ENCODE measurements at places on chromosomes 16 and 17.

- peak; percentile 96 for DNase-seq
These were observed at the start of gene AKAP1 for GRCh38 chr17:57084802-57085447. Gene AKAP1, plus strand, starts transcription at chr17:57085246. Its CDS starts 20,219 bp downstream, at chr17:57105465.

DNA sequence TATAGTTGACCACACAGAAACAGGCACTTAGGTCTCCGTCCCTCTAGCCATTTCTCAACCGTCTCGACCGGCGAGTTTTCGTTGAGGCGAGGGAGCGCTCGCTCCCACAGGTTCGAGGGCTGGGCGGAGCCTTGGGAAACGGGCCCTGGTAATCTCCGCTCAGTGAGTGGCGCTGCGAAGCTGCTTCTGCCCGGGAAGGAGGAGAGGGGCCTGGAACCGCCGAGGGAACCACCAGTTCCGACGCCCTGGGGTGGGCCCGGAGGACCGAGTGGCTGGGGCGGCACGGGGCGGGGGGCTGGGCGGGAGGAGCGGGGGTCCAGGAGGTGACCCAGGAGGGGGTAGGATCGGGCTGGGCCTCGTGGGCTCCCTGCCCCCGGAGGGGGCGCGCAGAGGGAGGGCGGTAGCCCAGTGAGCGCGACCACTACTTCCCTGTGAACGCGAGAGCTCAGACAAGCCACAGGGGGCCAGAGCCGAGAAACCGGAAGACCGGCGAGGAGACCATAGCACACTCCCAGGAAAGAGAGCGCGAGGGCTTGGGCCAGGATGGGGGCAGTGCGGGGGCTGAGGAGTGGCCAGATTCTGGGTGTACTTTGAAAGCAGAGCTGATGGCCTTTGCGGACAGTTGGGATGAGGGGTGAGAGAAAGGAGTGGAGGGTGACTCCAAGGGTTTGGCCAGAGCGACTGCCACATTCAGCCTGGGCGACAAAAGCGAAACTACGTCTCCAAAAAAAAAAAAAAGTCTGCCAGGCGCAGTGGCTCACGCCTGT, 29.9 kb upstream of the ARL4D start:
- peak; percentile 68 for DNase-seq

- DNase-seq = no peak
These were observed 108.0 kb downstream of the SKAP1 start for GRCh38 chr17:48322060-48322459.

GRCh38 chr17:81390873-81391255, 4.4 kb upstream of the BAHCC1 start:
- no peak for DNase-seq

DNA sequence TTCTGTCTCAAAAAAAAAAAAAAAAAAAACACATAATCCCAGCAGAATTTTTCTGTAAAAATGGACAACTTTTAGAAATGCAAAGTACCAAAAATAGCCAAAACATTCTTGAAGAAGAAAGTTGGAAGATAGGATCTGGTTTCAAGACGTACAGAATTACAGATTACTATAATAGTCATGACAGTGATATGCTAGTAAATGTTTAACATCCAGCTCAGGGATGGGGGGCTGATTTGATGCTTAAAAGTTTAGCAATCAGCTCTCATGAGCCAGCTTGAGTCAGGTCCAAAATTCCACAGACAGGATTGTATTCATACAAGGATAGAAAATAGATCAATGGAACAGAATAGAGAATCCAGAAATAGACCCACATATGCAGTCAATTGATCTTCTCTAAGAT, 100.5 kb downstream of the CYB561 start:
- DNase-seq = no peak

DNA sequence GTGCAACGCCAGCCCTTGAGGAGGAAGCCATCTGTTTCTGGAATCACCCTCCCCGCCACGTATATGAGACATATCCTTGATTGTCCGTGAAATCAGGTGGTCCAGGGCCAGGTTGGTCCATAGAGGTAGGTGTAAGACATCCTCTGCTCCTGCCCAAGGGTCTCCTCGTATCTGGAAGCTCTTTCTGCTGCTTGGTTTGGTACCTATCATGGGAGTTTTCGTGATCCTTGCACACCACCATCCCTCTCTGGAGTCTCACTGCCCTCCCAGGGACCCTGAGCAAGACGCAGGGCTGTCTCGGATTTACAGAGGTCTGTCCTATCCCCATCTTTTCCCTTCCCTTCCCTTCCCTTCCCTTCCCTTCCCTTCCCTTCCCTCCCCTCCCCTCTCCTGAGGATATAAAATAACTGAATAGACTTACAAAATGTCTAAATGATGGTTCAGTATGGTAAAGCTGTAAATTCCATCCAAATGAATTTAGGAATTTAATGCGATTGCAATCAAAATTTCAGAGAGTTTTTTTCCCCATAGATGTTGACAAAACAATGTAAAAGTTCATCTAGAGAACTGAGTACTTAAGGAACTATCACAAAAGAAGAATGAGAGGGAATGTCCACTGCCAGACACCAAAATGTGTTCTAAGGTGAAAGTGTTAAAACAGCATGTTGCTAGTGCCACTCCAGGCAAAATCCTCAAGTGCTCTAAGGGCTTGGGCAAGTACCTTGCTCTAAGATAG, 2.0 kb upstream of the CCDC42 start:
- no peak for DNase-seq

- DNase-seq = no peak
These were observed 7.0 kb downstream of the PLXDC1 start for GRCh38 chr17:39144416-39144840.

- DNase-seq = no peak
These were observed 7.7 kb upstream of the RAB37 start for GRCh38 chr17:74729368-74729767.

DNA sequence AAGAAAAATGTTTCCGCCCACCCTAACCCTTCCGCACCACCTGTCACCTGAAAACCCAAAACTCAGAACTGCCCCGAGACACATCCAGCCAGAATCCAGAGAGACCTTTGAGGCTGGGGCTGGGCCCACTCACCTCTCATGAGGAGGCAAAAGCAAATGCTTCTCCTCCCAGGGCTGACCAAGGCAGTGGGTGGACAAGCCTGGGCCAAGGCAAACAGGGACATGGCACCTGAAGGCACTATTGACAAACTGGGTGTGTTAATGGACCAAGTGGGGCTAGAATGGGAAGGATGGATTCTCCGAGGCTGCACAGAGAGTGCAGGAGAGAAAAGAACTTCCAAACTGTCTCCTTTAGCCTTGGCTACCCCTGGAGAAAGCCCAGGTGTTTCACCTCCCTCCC, 54.4 kb downstream of the SOX9 start:
- DNase-seq = no peak

DNA sequence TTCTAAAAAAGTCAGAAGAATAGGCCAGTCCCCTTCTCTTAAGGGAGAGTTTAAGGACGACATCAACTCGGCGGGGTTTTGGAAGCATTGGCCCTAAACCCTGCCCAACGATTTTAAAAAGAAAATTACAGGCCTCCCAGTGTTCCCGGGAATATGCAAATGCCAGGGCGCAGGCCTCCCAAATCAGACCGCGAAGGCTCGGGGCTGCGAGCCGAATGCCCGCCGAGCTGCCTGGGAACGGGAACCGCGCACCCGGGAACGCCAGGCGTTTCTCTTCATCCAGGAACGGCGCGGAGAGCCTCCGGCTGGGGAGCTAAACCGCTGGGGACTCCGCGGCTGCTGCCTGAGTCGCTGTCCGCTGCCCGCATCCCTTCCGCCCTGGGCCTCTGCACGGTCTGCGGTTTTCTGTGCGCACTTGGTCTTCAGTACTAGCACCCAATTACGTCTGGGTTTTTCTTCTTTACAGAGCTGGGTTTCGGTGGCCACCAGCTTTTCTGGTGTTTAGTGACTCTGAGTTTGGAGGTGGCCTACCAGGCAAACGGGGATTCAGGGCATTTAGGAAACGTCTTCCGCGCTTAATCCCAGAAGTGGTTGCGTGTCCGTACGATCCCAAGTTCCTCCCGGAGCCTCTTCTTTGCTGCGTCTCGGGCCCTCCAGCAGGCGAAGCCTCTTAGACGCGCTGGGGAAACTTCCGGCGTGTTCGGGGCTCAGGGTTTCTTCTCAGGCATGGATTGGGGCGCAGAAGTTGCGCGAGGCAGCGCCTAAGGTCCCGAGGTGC, 5.7 kb downstream of the IRX5 start:
- DNase-seq = no peak

- no peak for DNase-seq
These were observed 39.7 kb downstream of the ABCC6 start for GRCh38 chr16:16183562-16183961.

Measured in activated naive CD4-positive, alpha-beta T cell treated with anti-CD3 and anti-CD28 coated beads, Interleukin-2, amount 50 U/mL, for 16 hours (primary cell).